ENCODE measurements at places on chromosomes 11 and 22.
A peak's percentile ranks its signal among the peaks of the same experiment; 100 is the strongest.

DNA sequence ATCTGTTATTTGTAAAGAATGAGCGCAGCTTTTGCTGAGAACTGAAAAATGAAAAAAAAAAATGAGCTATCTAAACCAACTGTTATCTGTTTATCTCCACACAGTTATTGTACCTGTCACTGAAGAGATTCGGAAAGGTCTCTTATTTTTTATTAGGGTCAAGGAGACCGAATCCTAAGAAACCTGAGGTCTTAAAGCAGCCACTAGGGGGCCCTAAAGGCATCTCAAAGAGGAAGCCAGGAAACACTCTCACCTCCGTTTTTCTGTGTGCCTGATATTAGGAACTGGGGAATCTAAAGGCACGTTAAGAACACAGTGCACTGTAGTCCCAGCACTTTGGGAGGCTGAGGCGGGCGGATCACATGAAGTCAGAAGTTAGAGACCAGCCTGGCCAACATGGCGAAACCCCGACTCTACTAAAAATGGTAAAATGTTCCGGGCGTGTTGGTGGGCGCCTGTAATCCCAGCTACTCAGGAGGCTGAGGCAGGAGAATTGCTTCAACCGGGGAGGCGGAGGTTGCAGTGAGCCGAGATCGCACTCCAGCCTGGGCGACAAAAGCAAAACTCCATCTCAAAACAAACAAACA lies 3.5 kb upstream of the LARGE1 start:
- peak; percentile 70 for DNase-seq

GRCh38 chr11:134414766-134415765 lies 3.0 kb upstream of the B3GAT1 start:
- DNase-seq, result no peak

DNA sequence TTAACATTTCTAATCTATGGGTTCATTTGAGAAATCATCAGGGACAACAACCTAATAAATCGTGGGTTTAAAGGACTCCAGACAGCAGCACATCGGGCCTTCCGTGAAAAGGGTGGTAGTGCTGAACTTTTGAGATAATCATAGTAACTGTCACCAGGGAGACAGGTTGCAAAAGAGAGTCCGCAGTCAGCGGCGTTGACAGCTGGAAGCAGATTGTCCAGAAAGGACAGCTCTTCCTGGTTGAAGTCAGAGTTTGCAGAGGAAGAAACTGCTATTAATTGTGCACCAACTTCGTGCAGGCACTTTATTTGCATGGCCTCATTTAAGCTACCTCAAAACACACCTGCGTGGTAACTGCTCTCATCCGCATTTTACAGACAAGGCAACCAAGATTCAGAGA lies 20.5 kb upstream of the ISX start:
- no peak for DNase-seq

DNA sequence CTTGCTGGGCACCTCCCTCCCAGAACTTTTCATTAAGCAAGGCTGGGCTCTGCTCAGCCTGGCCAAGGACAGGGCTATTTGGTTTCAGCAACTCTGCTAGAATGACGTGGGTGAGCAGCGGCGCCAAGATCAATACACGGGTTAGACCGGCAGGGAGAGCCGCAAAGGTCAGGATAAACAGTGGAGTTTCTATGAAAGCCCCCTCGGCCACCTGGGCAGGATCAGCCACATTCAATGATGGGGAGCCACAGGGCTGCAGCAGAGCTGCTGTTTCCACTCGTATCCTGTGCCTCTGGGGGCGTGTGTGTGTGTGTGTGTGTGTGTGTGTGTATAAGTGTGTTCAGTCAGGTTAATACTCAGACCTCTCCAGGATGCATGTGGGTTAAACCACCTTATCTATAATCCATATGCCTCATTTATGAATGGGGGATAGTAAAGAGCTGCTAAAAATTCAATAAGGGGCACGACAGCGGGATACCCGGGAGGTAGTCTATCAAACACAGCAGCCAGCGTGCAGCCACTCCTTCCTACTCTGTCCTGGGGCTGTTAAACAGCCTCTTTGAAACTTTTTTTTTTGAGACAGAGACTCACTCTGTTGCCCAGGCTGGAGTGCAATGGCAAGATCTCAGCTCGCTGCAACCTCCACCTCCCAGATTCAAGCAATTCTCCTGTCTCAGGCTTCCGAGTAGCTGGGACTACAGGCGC lies 34.8 kb downstream of the MYH9 start:
- DNase-seq, result no peak

DNA sequence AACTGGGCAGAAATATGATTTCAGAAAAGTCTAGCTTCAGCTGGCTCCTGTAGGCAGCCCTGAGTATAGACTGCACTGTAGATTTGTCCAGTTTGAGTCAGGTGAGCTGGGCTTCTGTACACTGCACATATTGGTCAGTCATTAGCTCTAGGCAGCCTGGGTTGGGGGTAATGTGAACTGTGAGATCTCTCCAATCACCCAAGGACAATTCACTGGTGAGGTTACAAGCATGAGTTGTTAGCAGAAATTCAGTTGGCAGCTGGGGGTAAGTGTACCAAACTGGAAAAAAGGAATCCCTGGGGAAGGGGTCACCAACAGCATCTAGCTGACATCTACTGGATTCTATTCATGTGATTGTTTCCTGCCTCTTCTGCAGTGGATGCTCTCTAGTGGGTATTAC lies 39.7 kb downstream of the MRGPRX2 start:
- no peak for DNase-seq

DNA sequence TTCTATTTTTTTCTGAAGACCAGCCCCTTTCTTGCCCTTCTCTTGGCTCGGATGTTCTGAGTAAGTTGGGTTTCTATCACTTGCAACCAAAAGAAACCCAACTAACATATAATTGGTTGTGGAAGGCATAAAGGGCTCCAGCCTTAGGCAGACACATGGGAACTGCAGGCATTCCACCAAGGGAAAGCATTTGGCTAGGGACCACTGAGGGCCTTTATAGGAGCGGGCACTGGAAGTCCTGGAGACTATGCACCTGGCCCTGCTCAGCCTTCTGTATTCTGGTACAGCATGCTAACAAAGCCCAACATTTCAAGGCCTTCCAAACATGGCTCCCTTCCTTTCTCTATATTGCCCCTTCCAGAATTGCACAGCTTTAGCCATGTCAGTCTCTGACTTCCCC lies 17.6 kb upstream of the LMO1 start:
- DNase-seq, result no peak

GRCh38 chr11:59812220-59812619 lies 1.6 kb upstream of the MRPL16 start:
- DNase-seq, result no peak

DNA sequence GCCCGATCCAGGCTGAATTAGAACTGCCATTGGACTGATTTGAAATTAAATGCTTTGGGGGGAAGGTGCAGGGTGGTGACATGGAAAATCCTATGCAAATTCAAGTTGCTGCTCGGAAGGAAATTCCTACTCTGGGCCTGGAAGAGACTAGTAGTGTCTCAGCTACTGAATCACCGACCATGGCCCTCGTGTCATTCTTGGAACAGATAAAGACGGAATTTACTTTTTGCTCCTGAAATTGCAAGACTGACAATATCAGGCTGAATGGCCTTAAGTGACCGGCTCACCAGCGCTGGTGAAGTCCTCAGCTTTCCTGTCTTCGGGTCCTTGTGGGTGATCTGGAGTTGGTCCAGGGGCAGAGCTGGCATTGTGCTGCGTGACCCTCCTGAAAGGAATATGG lies 6.1 kb downstream of the ASCC2 start:
- no peak for DNase-seq

DNA sequence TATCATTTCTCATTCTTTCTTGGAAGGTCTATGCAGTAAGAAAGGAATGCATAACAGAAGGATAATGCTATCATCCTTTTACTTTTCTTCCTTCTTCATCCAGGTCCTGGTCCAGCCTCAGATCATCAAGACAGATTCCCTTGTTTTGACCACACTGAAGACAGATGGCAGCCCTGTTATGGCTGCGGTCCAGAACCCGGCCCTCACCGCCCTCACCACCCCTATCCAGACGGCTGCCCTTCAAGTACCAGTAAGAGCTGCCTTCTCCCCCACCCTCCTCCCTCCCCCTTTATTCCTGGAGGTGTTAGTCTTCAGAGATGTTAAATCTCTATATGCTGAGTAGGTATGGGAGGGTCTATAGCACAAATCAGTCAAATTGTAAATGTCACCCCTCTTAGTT lies 37.9 kb downstream of the SREBF2 start:
- DNase-seq, result no peak

- no peak for DNase-seq
Observed at GRCh38 chr11:45856044-45856468, 8.8 kb downstream of the CRY2 start.

DNA sequence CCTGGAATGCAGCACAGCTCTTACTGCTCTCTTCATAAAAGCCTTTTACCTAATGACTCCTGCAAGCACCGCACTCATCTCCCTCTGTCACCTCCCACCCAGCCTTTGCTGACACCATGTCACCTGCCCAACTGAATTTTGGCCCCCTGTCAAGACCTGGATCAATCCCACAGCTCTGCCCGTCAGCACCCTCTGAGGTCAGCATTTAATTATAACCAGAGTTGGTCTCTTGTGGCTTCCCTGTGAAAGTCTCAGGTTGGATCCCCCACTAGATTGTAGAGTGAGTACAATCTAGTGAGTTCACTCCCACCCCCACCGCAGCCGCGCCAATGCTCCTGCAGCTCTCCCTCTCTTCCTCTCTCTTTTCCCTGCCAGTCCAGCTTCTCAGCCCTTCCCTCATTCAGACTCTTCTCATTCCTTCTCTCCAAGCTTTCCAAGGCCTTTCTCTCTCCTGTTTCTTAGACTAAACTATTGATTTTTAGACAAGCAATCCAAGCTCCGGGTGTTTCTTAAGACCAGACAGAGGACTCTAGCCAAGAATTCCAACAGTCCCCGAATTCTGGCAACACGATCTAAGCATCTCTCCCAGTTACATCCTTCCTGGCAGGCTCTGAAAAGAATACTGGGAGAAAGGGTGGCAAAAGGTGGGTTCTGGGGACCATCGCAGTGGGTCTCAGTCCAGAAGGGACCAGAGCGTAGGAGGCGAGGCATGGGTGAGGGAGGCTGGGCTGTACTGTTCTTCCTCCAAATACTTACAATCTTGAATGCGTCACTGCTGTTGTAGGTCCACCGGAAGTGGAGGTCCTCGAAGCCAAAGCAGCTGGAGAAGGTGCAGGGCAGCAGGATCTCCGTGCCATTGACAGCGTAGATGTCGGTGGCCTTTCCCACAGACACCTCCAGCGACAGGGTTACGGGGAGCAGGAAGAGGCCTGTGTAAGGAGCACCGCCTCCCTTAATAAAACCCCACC lies 8.0 kb downstream of the SCN4B start:
- no peak for DNase-seq

GRCh38 chr11:60842668-60843600 lies 1.0 kb downstream of the CCDC86 start:
- peak; percentile 23 for DNase-seq

GRCh38 chr11:12139144-12139881 lies 28.9 kb downstream of the MICAL2 start:
- DNase-seq, result no peak

DNA sequence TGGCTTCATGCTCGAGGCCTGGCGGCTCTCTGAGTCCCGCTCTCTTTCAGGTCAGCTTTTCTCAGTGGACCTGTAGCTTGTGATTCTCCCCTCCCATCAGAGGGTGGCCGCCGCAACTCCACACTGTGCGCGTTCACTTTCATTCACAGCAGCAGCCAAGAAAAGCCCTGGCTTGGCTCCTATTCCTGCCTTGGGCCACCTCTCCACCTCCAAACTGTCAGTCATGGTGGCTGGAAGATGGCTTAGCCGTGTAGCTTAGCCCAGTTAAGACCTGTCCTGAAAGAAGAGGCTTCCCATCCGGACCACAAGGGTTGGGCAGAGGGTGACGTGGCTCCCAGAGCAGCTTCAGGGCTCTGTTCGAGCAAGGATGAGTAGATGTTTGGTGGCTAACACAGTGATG lies 125.5 kb downstream of the TBC1D22A start:
- DNase-seq, result no peak

- no peak for DNase-seq
Observed at GRCh38 chr22:40511604-40512003, 124.9 kb downstream of the MRTFA start.

DNA sequence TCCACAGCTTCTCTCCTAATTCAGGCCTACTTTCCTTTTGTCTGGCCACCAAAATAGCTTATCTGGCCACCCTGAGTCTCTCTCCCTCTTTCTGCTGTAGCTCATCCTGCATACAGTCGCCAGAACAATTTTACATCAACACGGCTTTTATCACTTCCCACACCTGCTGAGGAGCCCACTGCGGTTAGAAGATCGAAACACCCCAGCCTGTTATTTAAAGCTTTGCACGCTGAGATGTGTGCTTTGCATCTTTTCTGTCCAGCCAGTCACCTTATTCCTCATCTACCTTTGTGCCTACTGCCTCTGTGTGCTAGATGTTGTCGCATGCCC lies 96.0 kb downstream of the COMMD9 start:
- DNase-seq, result no peak

DNA sequence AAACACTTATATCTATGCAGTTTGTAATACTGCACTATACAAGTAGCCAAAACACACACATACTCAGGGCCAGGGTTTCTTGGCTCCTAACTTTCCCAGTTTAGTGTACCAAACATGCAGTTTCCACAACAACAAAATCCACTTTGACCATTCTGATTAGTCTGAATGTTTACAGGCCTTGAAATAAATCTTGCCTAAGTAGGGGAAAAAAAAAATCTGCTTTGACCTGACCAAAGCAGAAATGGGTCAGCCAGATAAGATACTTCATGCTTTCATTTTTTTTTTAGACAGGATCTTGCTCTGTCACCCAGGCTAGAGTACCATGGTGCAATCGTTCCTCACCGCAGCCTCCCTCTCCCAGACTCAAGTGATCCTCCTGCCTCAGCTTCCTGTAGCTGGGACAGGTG lies 10.1 kb downstream of the PRR14L start:
- DNase-seq, result no peak

DNA sequence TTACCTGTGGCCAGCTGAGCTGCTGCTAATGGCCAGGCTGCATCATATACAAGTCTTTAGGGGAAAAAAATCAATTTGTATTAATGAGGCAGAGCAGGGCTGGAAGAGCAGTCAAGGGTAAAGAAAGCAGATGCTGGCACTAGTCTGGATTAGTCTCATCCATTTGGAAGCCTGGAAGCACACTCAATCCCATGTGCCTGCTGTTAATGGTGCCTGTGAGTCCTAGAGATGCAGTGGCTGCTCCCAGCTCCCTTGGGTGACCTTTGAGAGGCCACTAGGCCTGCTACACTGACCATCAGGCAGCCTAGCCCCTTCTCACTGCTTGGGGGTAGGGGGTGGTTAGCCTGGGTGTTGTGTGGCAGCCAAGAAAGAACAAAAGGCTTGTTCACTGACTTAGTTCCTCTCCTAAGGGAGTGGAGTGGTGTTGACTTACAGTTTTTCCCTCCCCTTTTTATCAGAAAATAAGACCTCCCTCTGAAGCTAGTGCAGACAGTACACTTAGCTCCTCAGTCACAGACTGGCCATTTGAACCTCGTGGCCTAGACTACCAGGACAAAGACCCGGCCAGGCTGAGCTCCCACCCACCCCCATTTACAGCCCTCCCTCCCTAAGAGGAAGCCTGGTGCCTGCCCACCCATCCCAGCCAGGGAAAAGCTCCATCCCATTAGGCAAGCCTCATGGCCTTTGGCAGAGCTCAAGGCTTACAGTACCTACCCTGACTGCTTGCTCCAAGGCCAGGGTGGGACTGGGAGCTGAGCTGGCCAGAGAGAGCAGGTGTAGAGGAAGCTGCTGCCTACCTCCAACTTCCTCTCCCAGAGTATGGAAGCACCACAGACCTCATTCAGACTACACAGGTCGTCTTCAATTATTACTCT lies 7.8 kb downstream of the PIK3IP1 start:
- no peak for DNase-seq
